Spinal cord (tissue), 10 donors: ENCODE measurements at places on chromosomes 13 and 19.
A peak's percentile ranks its signal among the peaks of the same experiment; 100 is the strongest.

DNA sequence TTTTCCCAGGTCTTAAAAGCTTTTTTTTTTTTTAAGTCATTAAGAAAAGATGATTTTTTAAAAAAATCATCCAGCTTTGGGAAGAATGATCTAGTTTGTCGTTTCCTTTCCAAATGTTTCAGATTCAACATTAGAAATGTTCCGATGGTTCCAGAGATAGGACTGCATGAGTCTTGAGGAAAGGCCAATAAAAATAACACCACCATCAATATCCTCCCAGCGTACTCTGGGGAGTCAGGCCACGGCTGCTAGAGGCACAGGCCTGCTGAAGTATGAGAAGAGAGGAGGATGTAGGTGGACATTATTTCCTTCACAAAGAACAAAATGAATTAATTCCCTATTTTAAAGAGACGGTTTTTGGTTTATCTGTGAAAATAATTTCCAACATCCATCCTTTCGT lies 60.0 kb upstream of the SHISA2 start:
- no peaks in the 10 kb centered on the region for H3K4me1 ChIP-seq
- DNase-seq: no peak
- no peaks in the 10 kb centered on the region for H3K27me3 ChIP-seq
- H3K4me3 ChIP-seq: no peak overlapping the region

DNA sequence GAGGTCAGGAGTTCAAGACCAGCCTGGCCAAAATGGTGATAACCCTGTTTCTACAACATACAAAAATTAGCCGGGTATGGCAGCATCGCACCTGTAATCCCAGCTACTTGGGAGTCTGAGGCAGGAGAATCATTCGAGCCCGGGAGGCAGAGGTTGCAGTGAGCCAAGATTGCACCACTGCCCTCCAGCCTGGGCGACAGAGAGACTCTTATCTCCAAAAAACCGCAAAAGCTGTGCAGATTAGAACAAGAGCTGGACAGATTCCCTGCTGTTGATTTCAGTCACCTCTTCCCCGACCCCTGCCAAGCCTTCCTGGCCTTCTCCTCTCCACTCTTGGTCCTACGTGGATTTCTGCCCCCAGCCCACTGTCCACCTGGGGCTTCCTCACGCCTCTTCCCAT lies 8.3 kb downstream of the CAMSAP3 start:
- no peaks in the 10 kb centered on the region for H3K4me1 ChIP-seq
- H3K27me3 ChIP-seq: no peaks in the 10 kb centered on the region
- no peak for DNase-seq

- H3K36me3 ChIP-seq: peaks cover 4% of the 10 kb centered on the region
- H3K27me3 ChIP-seq: no peaks in the 10 kb centered on the region
- DNase-seq: no peak
- no peak overlapping the region for H3K27ac ChIP-seq
- no peaks in the 10 kb centered on the region for H3K4me1 ChIP-seq
Observed at GRCh38 chr13:23848646-23849141, 40.5 kb downstream of the MIPEP start.

DNA sequence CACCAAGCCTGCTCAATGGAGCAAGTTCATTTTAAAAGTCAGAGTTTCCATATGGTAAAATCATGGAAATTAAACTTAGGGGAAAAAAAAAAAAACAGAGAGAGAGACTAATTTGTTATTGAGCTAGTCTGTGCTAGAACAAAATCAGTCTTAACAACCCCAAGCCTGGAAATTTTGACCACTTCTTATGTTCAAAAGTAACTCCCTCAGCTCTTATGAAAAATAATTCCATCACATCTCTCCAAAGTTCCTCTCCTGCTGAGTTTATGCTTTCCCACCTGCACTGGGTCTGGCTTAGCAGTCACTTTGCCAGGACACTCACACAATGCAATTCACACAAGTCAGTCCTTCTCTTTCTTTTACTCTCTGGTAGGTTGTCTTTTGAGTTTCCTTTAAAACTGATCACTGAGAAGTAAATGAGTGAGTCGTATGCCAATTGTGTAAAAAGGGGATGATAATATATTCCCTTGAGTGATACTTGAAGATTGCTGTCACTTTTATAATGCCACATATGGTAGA lies 92.6 kb downstream of the ENOX1 start:
- DNase-seq: no peak
- H3K36me3 ChIP-seq: no peaks in the 10 kb centered on the region
- no peaks in the 10 kb centered on the region for H3K27me3 ChIP-seq

GRCh38 chr19:55703790-55704215 lies 28.8 kb downstream of the EPN1 start:
- H3K27ac ChIP-seq: no peak overlapping the region
- H3K4me1 ChIP-seq: no peaks in the 10 kb centered on the region
- H3K4me3 ChIP-seq: no peak overlapping the region

DNA sequence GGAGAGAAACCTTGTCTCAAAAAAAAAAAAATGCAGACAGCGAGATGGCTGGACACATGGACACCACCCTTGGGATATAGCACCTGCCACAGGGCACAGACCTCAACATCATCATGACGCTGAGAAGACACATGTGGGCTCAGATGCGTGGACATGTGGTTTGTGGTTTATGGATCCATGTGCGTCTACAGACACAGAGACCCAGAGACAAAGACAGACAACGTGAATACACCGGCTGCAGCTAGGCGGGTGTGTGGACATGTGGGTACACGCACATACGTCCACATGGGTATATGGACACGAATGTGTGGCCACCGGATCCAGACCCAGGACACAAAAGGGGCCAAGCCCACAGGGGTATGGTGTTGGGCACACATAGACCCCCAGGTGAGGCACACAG lies 1.3 kb downstream of the TNFSF14 start:
- no peaks in the 10 kb centered on the region for H3K27me3 ChIP-seq
- H3K4me1 ChIP-seq: no peaks in the 10 kb centered on the region

DNA sequence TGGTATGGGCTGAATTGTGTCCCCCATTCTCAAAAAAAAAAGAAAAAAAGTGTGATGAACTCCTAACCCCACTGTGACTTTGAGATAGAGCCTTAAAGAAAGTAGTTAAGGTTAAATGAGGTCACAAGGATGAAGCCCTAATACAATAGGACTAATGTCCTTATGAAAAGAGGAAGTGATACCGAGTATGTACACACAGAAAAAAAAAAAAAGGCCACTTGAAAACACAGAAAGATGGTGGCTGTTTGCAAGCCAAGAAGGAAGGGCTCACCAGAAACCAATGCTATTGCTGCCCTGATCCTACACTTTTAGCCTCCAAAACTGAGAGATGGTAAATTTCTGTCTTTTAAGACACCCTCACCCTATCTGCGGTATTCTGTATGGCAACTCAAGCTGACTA lies 955.6 kb downstream of the PCDH17 start:
- DNase-seq: no peak
- H3K4me3 ChIP-seq: no peak overlapping the region
- no peaks in the 10 kb centered on the region for H3K4me1 ChIP-seq
- H3K27ac ChIP-seq: no peak overlapping the region

- peak overlapping the region; percentile 19 for H3K27ac ChIP-seq
- H3K36me3 ChIP-seq: no peaks in the 10 kb centered on the region
- no peak overlapping the region for H3K4me3 ChIP-seq
- H3K4me1 ChIP-seq: peaks cover 3% of the 10 kb centered on the region
- DNase-seq: peak; percentile 79
Observed at GRCh38 chr13:30331331-30331771, 24.0 kb upstream of the KATNAL1 start.

- peaks cover 30% of the 10 kb centered on the region for H3K4me1 ChIP-seq
- H3K27ac ChIP-seq: no peak overlapping the region
- peaks cover 3% of the 10 kb centered on the region for H3K36me3 ChIP-seq
- H3K27me3 ChIP-seq: no peaks in the 10 kb centered on the region
- no peak overlapping the region for H3K4me3 ChIP-seq
- no peak for DNase-seq
Observed at GRCh38 chr19:9823816-9824215, 3.9 kb upstream of the UBL5 start.

GRCh38 chr19:33280351-33280921 lies 21.9 kb downstream of the CEBPA start:
- no peak overlapping the region for H3K4me3 ChIP-seq
- no peaks in the 10 kb centered on the region for H3K36me3 ChIP-seq
- H3K27ac ChIP-seq: no peak overlapping the region

GRCh38 chr19:35153701-35154524 lies 622 bp upstream of the FXYD5 start:
- peaks cover 20% of the 10 kb centered on the region for H3K4me1 ChIP-seq
- H3K27me3 ChIP-seq: peaks cover 38% of the 10 kb centered on the region
- H3K36me3 ChIP-seq: peaks cover 24% of the 10 kb centered on the region
- peak overlapping the region; percentile 45 for H3K4me3 ChIP-seq

- H3K4me1 ChIP-seq: no peaks in the 10 kb centered on the region
- no peak overlapping the region for H3K4me3 ChIP-seq
- H3K27ac ChIP-seq: no peak overlapping the region
- H3K36me3 ChIP-seq: peaks cover 5% of the 10 kb centered on the region
Observed at GRCh38 chr13:35046587-35046986, 104.5 kb downstream of the NBEA start.

DNA sequence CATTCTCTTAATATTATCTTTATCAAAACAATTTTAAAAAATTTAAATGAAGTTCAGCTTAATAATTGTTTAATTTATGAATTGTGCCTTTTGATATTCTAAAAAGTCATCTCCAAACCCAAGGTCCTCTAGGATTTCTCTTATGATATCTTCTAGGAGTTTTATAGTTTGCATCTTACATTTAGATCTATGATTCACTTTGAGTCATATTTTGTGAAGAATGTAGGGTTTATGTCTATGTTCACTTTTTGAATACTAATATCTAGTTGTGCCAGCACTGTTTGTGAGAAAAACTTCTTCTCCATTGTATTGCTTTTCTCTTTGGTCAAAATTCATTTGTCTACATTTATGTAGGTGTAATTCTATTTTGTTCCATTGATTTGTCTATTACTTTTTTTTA lies 1068.4 kb upstream of the SPRY2 start:
- no peaks in the 10 kb centered on the region for H3K36me3 ChIP-seq
- no peak overlapping the region for H3K4me3 ChIP-seq
- no peaks in the 10 kb centered on the region for H3K4me1 ChIP-seq
- H3K27ac ChIP-seq: no peak overlapping the region
- no peak for DNase-seq
- no peaks in the 10 kb centered on the region for H3K27me3 ChIP-seq

DNA sequence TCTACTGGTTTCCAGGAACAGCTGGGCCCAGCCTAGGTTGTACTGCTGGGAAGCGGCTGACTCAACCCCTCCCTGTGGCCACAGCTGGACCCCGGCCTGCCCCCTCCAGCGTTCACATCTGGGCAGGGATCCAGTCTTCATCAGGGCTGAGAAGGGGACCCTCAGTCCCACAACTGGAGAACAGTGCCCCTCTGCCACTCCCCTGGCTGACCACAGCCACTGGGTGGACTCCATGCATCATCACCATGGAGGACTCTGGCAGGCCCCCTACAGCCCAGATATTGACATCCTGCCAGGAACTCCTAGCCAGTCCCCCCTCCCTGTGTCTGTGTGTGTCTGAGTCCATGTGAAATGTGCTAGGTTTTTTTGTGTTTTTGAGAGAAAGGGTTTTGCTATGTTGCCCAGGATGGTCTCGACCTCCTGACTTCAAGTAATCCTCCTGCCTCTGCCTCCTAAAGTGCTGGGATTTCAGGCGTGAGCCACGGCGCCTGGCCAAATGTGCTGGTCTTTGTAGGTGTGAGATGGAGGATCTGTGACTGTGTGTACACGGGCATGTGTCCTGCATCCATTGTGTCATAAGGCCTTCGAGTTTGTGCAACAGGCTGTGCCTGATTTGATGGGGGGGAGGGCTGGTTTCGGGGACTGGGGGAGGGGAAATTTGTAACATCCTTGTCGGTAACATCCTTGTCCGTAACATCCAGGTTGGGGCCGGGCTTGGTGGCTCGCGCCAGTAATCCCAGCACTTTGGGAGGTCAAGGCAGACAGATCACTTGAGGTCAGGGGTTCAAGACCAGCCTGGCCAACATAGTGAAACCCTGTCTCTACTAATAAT lies 4.0 kb upstream of the HOOK2 start:
- peak overlapping the region; percentile 93 for H3K27ac ChIP-seq
- peaks cover 68% of the 10 kb centered on the region for H3K4me1 ChIP-seq
- H3K36me3 ChIP-seq: peaks cover 2% of the 10 kb centered on the region
- no peaks in the 10 kb centered on the region for H3K27me3 ChIP-seq

DNA sequence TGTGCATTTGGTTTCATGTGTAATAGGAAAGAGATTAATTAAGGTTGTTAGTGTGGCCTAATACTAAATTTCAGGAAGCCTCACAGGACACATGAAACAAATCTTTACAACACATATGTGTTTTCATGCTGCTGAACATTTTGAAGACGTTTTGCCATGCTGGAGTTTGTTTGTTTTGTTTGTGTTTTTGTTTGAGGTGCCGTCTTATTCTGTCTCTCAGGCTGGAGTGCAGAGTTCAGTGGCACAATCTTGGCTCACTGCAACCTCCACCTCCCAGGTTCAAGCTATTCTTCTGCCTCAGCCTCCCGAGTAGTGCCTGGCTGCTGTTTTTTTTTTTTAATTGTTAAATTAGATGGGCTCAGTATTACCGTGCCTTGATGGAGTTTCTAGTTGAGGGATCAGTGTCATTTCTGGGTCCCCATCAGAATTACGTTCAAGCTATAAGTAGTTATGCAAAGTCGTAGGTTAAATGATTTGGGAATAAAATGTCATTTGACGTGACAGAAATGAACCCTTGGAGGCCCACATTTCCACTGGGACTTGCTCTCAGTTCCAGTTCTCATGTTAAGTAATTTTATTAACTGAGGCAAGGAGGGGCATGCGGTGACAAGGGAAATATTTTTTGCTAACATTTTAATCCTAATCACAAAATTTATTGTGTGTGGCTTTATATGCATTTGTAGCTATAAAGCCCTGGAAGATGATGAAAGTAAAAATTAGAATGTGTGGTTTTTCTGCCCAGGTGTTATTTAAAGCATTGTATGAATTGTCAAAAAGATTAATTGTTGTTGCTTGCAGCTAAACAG lies 196.9 kb downstream of the TM9SF2 start:
- H3K4me3 ChIP-seq: no peak overlapping the region
- H3K4me1 ChIP-seq: no peaks in the 10 kb centered on the region
- DNase-seq: no peak

GRCh38 chr13:39547108-39547507 lies 55.9 kb downstream of the LHFPL6 start:
- H3K36me3 ChIP-seq: no peaks in the 10 kb centered on the region
- H3K27me3 ChIP-seq: no peaks in the 10 kb centered on the region
- no peak overlapping the region for H3K4me3 ChIP-seq
- no peaks in the 10 kb centered on the region for H3K4me1 ChIP-seq
- H3K27ac ChIP-seq: no peak overlapping the region

DNA sequence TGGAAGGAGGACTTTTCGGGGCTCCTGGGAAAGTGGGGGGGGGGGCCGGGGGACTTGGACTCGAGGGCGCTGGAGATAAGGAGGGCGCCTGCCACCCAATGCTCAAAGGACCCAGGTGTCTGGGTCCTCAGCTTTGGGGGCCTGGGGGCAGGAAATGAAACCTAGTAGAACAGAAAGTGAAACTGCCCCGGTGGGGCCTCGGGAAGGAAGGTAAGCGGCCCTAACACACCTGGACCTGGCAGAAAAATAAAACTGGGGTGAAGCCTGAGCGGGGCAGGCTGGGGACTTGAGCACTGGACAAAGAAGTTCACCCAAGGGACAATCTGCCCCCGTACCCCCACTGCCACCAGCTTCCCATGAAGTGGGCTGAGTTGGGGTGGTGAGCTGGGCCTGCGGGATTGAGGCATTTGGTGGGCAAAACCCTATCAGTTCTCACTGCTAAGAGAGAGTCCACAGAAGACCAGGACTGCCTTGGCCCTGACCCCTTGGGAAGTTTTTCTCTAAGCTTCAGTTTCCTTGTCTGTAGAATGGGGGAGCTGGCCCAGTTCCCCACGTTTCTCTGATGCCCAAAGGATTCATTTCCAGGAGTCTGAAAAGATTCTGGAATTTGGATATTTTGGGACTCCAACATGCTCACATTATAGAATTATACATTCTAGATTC lies 2.3 kb downstream of the PRKD2 start:
- peaks cover 50% of the 10 kb centered on the region for H3K4me1 ChIP-seq
- H3K27me3 ChIP-seq: no peaks in the 10 kb centered on the region
- H3K27ac ChIP-seq: peak overlapping the region; percentile 87
- no peak for DNase-seq
